CD4-positive, CD25-positive, alpha-beta regulatory T cell (primary cell): ENCODE measurements at places on chromosomes 12 and 14.

DNA sequence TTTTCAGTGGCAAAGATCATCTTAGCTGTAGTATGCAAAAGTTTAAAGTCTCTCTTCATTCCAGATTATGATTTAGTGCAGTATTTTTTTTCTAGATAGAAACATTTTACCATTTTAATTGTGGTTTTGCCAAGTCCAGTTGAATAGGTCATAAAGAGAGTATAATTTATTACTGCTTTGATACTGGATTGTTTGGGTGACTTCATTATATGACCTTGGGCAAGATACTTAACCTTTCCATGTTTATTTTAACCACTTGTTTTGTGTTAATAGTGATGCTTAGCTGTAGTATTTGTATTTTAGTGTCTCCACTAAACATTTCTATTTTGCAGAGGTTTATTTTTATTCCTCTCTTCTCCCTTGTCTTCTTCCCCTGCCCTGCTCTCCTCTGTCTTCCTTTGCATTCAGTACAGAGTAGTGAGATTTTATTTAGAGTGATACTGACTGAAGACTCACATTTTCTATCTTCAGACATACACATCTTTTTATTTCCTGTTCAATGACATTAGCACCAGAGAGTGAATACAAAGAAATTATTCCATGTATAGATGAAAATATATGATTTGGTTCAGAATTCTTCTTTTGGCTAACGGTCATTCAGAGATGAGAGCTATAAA is 215.2 kb downstream of the ERC1 start:
- DNase-seq: no peak
- H3K4me3 ChIP-seq: peak overlapping the region; percentile 98
- no peaks in the 10 kb centered on the region for H3K36me3 ChIP-seq
- no peak overlapping the region for H3K27ac ChIP-seq
- peaks cover 24% of the 10 kb centered on the region for H3K4me1 ChIP-seq

GRCh38 chr12:11731042-11731357 is 81.5 kb downstream of the ETV6 start:
- H3K4me1 ChIP-seq: peaks cover 41% of the 10 kb centered on the region
- peak overlapping the region; percentile 56 for H3K27ac ChIP-seq
- H3K4me3 ChIP-seq: peak overlapping the region; percentile 74
- H3K27me3 ChIP-seq: no peaks in the 10 kb centered on the region

- DNase-seq: no peak
- H3K27ac ChIP-seq: no peak overlapping the region
- no peaks in the 10 kb centered on the region for H3K36me3 ChIP-seq
- H3K27me3 ChIP-seq: no peaks in the 10 kb centered on the region
Observed at GRCh38 chr12:107362960-107363359, 269.6 kb upstream of the CRY1 start.

- H3K4me1 ChIP-seq: no peaks in the 10 kb centered on the region
- no peak overlapping the region for H3K27ac ChIP-seq
- H3K27me3 ChIP-seq: no peaks in the 10 kb centered on the region
- H3K4me3 ChIP-seq: no peak overlapping the region
- no peak for DNase-seq
Observed at GRCh38 chr14:75851574-75851866, 130.3 kb downstream of the TGFB3 start.

DNA sequence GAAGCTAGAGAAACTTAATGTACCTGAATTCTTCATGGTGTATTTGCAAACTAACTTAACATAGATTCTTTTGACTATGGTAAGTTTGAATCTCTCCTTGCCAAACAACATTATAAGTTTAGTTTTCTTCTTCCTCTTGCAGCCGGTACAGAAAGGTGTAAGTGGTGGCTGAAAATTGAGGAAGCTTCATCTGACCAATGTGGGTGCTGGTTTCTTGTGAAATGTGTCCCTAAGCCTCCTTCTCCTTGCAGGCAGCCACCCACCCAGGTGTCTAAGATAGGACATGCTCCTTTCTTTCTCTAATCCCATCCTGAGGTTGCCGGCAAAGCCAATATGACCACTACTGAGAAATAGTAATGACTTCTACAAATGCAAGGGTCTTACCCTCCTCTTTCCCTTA is 20.6 kb downstream of the GSG1 start:
- H3K4me1 ChIP-seq: no peaks in the 10 kb centered on the region
- no peak for DNase-seq
- H3K27ac ChIP-seq: no peak overlapping the region
- no peaks in the 10 kb centered on the region for H3K36me3 ChIP-seq

DNA sequence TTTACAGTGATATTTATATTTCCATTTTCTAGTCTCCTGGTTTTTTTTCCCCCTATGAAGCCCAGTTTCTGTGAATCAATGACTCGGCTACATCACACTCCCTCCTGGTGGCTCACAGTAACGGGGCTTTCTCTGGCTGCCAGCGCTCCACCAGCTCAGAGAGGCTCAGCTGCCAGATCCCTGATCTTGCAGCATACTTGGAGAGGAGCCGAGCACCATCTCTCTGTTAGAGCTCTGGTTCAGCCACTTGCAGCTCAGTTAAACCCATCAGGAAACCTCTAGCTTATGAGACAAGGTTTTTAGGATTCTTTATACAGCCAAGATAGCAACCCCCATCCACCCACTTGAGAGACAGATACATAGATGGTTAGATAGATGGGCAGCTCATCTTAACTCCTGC is 74.6 kb downstream of the CIT start:
- H3K27me3 ChIP-seq: no peaks in the 10 kb centered on the region
- H3K4me1 ChIP-seq: no peaks in the 10 kb centered on the region
- no peaks in the 10 kb centered on the region for H3K36me3 ChIP-seq
- no peak overlapping the region for H3K27ac ChIP-seq

GRCh38 chr14:34933301-34933700 is 49.5 kb upstream of the SRP54 start:
- no peak overlapping the region for H3K4me3 ChIP-seq
- H3K27me3 ChIP-seq: no peaks in the 10 kb centered on the region
- no peak overlapping the region for H3K27ac ChIP-seq

DNA sequence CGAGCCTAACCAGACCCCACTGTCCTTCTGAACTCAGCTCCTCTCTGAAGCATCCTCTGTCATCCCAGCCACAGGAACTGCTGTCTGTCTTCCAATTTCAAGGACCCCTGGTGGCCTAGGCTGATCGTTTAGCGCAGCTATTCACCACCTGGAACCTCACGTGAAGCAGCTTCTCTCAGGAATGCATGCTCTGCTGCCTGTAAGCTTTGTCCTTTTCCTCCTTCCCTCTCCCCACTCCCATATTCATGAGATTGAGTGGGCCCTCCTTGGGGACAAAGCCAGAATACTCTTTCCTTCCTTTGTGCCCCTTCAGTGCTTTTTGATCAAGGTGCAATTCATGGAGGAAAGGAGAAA is 17.2 kb downstream of the DPF3 start:
- H3K4me1 ChIP-seq: no peaks in the 10 kb centered on the region
- no peak overlapping the region for H3K4me3 ChIP-seq
- H3K36me3 ChIP-seq: no peaks in the 10 kb centered on the region
- H3K27ac ChIP-seq: no peak overlapping the region
- H3K27me3 ChIP-seq: no peaks in the 10 kb centered on the region
